Left forelimb (tissue), 1 donor: ENCODE measurements at places on chromosomes 4 and X.

- DNase-seq: no peak
These were observed 5.4 kb downstream of the UGT2B4 start for GRCh38 chr4:69490271-69490670.

GRCh38 chr4:52377563-52377962 is 281.5 kb downstream of the USP46 start:
- DNase-seq: no peak

- no peak for DNase-seq
These were observed 31.1 kb downstream of the F11 start for GRCh38 chr4:186297013-186297645.

GRCh38 chr4:8607603-8608481 is 15.3 kb downstream of the CPZ start:
- DNase-seq: peak; percentile 81

GRCh38 chr4:21577056-21577455 is 371.5 kb downstream of the KCNIP4 start:
- no peak for DNase-seq

GRCh38 chr4:121998024-121998423 is 46.2 kb upstream of the TRPC3 start:
- DNase-seq: no peak

GRCh38 chrX:155148724-155149537 is 67.3 kb upstream of the VBP1 start:
- no peak for DNase-seq

- DNase-seq: no peak
These were observed 40.9 kb downstream of the TSPAN5 start for GRCh38 chr4:98617358-98618047.

- DNase-seq: no peak
These were observed 142.8 kb downstream of the SLIT2 start for GRCh38 chr4:20394512-20394911.

GRCh38 chr4:69888336-69888735 is 28.4 kb upstream of the SULT1E1 start:
- DNase-seq: no peak

GRCh38 chr4:80922941-80923340 is 107.6 kb upstream of the BMP3 start:
- no peak for DNase-seq

DNA sequence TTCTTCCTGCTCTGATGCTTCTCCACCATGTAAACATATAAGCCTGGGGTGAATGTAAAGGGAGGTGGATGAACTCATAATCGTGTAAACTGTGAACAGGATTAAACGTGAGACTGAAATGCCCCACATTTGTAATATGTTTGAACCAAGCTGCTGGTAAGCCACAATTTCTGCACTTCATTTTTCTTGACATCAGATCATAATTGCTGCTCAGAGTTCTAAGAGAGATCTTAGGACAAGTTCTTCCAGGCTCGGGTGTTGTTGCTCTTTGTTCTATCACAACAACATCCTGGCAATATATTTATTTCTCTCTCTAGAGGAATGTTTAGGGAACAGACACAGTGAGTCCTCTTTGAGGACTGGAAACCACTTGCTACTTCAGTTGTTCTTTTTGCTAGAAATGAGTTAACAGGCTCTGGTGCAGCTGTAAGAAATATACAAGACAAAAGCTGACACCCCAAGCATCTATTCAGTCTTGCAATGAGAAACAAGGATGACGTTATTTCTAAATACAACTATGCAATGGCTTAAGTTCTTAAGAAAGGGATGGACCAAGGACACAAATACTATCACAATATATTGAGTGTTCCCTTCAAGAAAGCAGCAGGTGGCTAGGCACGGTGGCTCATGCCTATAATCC is 59.6 kb downstream of the LNX1 start:
- no peak for DNase-seq

DNA sequence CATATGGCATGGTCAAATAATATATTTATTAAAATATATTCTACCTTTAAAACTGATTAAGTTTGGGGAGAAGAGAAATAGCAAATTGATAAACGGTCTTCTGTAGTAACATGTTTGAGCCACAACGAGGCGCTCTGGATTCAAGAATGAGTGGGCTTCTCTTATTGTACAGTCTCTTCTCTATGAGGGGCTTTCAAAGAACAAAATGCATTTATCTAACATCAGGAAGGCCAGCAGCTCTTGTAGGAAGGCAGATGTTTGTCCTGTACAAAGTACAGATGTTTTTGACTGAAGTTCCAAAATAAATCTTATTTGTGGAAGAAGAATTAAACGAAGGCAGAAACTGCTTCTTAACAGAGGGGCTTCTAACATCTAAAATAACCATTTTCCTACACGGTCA is 153.6 kb downstream of the RASL11B start:
- DNase-seq: no peak

DNA sequence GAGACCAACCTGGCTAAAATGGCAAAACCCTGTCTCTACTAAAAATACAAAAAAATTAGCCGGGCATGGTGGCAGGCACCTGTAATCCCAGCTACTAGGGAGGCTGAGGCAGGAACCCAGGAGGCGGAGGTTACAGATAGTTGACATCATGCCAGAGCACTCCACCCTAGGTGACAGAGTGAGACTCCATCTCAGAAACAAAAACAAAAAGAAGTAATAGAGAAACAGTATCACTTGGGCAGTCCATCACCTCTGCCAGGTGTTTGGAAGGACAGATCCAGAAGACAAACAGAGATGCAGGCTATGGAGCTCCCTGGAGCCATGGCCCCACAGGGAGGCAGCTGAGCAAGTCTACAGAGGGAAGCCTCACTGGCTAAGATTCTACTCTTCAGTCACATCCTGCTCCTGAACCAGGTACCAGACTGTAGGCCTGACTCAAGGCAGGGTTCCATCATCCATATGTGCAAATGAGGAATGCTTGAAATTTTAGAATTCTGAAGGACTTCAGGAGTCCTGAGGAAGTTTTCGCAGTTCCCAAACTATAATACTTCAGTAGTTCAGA is 81.4 kb upstream of the CPEB2 start:
- no peak for DNase-seq

GRCh38 chr4:148094149-148094548 is 348.1 kb downstream of the NR3C2 start:
- no peak for DNase-seq

DNA sequence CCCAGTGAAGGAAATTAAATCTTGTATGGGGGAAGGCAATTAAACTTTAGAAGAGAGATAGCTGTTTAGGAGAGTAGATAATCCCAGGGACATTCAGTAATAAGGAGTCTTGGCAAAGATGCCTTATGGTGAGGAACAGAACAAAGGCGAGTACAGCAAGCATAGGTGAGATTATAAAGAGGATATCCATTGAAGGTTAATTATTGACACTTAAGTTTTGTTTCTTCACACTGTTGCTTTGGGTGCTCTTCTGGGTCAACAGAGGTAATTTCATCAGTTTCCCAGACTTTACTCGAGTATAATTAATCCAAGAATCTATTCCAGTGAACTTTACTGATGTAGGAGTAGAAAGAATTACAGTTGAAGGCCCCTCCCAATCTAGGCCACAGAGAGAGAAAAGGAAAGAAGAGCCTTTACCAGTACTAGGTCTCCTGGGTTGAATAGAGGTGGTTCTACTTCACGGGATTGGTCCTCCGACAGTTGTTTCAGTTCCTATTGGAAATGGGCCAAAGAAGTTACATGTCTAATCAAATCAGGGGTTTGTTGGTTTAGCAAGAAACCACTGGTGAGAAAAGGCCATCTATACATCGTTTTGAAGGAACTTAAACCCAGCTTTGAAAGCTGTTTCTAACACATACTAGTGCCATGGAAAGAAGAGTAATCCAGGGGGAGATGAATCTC is 27.2 kb downstream of the EPGN start:
- no peak for DNase-seq

- no peak for DNase-seq
These were observed 189.8 kb upstream of the AFF2 start for GRCh38 chrX:148310426-148311165.

DNA sequence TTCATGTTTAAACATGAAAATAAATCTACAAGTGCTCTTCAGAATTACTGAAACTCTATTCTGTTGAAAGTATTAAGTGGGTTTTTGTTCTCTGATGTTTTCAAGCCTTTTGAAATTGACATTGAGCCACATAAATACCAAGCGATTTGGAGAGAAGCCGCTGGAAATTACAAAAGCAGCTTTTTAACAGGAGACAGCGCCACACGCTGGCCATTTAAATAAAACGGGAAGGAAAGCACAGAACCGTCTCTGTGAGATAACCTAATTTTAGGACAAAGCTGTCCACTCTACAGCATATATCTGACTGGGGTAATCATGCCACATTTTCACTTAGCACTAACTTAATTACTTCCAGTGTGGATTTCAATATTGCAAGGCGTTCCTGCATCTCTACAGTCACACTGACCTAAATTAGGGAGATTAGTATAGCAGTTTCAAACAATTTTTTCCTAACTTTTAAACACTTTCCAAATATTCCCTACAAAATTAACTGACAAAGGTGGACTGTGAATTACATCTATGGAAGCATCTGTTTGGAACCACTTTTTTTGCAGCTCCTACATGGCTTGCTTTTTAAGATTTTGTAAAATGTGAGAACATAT is 6.8 kb upstream of the ANOS1 start:
- no peak for DNase-seq

GRCh38 chrX:148956352-148956751 is 455.9 kb downstream of the AFF2 start:
- no peak for DNase-seq

DNA sequence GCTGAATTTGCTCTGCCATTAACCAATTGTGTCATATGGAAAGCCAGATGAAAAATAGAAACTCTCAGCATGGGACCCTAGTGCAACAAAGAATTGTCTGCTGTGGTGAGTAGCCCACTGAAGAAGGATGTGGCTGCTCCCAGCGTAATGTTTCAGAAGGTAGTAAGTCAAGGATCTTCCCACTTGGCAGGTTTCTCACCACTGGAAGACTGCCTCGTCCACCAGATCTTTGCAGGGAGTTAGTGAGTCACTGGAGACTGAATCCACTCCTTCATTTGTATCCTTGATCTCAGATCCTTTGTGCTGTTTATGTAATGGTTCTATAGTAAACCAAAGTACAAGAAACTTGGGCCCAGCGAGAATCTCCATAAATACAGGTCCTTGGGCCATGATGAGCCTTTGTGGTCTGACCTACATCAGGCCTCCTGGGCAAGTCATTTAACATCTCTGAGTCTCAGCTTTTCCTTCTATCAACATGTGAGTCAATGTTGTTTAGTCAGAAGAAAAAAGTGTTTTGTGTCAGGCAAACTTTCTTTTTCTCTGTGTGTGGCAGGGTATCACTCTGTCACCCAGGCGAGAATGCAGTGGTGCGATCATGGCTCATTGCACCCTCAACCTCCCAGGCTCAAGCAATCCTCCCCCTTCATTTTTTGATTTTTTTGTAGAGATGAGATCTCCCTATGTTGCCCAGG is 78.0 kb upstream of the CCDC160 start:
- no peak for DNase-seq

DNA sequence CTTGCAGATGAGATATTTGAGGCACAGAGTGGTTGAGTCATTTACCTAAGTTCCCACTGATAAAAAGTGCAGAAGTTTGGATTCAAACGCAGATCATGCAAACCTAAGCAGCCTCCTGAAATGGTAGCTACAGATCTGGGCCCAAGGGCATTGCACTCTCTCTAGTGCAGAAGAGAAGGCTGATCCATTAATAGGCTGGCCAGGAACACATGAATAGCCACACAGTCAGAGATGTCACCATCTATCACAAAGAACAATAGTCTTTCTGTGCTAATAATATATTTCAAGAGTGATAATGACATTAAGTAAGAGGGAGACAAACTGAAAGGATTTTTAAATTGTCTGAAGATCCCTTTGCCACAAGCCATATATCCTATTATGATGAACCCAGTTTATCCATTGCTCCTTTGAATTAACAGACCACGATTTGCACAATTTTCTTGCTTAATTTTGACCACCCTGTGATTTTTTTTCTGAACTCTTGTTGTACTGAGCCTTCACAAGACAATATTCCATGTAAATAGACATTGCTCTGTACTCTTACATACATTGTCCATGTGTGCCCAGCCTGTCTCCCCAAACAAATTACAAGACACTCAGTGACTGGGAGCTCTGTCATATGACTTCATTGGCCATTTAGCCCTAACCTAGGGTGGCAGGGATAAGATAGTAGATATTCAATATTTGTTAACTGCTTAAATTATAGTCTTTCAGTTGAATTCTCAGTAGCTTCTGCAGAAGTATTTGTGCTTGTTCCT is 112.4 kb upstream of the RBPJ start:
- DNase-seq: no peak

GRCh38 chrX:74536832-74537371 is 77.5 kb downstream of the RLIM start:
- no peak for DNase-seq

GRCh38 chrX:150352114-150352513 is 11.0 kb upstream of the MAMLD1 start:
- DNase-seq: no peak

DNA sequence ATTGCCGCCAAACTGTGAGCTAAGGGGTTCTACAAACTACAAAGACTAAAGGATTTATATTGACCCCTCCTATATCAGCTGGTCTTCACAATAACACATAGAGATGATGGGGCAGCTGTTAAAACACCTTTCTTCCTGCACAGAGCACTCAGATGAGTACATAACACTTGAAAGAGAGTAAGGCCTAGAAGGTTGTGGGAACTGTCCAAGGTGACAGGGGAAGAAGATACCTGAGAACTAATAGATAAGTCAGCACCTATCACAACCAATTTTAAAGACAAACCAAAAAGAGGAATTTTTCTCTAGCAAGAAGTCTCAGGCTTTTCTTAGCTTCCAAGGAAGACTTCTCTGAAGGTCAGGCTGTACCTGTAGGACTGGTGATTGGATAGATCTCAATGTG is 19.1 kb upstream of the CXCL6 start:
- no peak for DNase-seq

- DNase-seq: no peak
These were observed 24.3 kb upstream of the MAOA start for GRCh38 chrX:43631841-43632240.

GRCh38 chr4:70203601-70204000 is 8.1 kb downstream of the ODAM start:
- no peak for DNase-seq

- no peak for DNase-seq
These were observed 16.3 kb upstream of the ZNF827 start for GRCh38 chr4:145954924-145955339.

DNA sequence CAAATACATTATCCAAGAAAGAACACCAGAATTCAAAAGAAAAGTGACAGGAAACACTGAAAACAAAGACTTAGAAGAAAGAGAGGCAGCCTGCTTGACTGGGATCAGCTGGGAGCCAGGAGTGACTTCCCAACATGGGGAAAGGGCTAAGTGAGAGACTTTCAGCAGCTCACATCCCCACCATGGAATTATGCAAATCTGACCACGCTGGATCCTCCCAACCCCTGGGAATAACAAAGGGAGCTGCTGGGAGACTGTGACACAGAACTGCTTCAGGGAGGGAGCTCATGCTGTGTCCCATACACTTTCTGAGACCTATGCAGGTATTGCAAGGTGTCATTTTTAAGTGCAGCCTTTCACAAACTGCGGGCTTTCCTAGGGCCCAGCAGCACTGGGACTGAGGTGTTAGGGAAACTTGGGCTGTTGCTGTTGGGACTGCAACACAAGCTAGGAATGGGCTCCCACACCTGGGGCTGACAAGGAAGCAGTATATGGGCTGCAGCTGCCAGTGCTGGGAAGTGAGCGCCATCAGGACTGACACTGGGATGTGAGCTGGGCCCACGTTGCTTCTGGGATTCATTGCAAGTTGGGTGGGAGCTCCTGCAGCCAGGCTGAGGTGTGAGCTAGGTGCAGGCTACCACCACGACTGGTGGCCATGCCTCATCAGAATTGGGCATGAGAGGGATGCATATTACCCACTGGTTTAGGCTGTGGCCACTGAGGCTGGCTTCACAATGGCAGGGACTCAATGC is 139.1 kb downstream of the KDR start:
- DNase-seq: no peak

GRCh38 chr4:1195109-1195671 is 22.8 kb upstream of the SPON2 start:
- peak; percentile 64 for DNase-seq
